ENCODE measurements at places on chromosomes 16 and 17.

- DNase-seq: no peak
These were observed 244.7 kb upstream of the WSB1 start for GRCh38 chr17:27049104-27049784.

GRCh38 chr17:80649672-80650330 is 105.2 kb downstream of the RPTOR start:
- no peak for DNase-seq

GRCh38 chr17:2635675-2636074 is 42.2 kb downstream of the PAFAH1B1 start:
- DNase-seq: no peak

- no peak for DNase-seq
These were observed 30.1 kb upstream of the PMFBP1 start for GRCh38 chr16:72202014-72202413.

- DNase-seq: peak; percentile 48
These were observed 811 bp upstream of the MAP2K3 start for GRCh38 chr17:21283482-21284318.

GRCh38 chr16:75621170-75621477 is 2.0 kb downstream of the ADAT1 start:
- no peak for DNase-seq

DNA sequence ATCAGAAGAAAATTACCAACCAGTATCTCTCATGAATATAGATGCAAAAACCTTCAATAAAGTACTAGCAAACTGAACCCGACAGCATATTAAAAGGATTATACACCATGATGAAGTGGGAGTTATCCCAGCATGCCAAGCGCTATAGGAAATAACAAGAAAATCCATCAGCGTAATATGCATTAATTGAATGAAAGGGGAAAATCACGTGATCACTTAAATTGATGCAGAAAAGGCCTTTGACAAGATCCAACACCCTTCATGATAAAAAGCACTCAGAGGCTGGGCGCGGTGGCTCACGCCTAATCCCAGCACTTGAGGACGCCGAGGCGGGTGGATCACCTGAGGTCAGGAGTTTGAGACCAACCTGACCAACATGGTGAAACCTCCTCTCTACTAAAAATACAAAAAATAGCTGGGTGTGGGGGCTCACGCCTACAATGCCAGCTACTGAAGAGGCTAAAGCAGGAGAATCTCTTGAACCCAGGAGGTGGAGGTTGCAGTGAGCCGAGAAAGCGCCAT is 4.8 kb downstream of the CTRB2 start:
- DNase-seq: no peak

- no peak for DNase-seq
These were observed 332.1 kb downstream of the C16orf95 start for GRCh38 chr16:86984991-86985647.

DNA sequence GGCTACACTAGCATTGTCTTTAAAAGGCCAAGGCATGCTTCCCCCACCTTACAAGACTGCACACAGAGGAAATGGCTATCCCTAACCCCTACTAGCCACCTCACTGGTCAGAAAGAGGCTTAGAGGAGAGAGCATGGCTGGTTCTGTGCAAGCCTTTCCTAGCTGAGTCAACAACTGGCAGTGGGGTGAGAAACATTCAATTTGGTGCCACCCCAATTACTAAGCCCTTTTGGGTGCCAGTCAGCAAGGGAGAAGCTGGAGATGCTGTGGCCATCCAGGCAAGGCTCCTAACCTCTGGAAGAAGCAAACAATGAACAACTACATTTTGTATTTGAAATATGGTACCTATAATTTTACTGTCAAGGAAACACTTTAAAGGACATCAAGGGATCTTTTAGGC is 4.7 kb upstream of the KAT7 start:
- DNase-seq: no peak

GRCh38 chr16:81600275-81600674 is 155.7 kb downstream of the CMIP start:
- DNase-seq: no peak

DNA sequence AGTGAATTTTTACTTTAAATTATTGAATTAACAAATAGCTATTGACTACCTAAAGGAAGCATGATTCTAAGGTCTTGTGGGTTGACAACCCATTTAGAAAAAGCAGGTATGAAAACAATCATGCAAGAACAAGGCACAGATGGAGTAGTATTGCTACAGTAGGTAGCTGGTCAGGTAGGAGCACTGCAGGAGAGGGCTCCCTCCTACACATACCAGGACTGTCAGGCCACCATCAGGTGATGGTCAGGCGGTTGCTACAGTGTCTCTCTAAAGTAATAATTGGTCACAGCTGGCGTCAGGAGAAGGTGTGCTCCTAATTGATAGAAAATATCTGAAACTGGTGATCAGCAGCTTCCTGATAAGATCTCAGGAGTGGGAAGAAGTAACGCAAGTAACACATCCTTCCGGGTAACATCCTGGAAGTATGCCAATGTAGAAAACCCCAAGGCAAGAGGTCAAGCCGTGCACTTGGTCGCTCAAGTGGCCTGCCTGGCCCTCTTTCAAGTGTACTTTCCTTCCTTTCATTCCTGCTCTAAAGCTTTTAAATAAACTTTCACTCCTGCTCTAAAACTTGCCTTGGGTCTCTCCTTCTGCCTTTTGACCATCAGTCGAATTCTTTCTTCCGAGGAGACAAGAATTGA is 486.5 kb downstream of the TMEM114 start:
- no peak for DNase-seq

GRCh38 chr16:88924834-88925539 is 52.0 kb downstream of the CBFA2T3 start:
- no peak for DNase-seq

DNA sequence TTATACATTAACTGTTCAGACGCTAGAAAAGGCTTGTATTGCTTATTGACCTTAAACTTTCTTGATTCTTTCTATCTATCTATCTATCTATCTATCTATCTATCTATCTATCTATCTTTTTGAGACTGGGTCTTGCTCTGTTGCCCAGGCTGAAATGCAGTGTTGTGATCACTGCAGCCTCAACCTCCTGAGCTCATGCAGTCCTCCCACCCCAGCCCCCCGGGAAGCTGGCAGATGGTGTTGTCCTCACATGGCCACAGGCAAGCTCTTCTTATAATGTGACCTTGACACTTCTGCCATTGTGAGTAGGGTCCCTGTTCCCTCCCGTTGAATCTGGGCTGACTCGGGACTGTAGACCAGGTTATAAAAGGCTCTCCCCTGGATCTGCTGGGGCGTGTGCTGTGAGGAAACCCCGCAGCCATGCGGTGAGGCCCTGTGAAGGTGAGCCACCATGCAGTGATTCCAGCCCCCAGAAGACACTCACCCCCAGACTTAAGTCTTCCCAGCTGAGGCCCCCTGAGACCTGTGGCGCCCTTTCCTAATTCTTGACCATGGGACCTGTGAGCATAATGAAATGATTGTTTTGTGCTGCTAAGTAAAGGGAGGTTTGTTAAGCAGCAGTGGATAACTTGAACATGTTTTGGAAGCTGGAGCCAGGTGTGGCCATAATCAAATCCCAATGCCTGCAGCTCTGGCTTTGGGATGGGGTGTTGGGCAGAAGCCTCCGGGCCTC is 54.3 kb downstream of the RPTOR start:
- DNase-seq: no peak

- DNase-seq: no peak
These were observed 164.1 kb downstream of the CDH8 start for GRCh38 chr16:61871837-61872777.

- no peak for DNase-seq
These were observed 69.6 kb downstream of the RBFOX3 start for GRCh38 chr17:79541056-79541850.

DNA sequence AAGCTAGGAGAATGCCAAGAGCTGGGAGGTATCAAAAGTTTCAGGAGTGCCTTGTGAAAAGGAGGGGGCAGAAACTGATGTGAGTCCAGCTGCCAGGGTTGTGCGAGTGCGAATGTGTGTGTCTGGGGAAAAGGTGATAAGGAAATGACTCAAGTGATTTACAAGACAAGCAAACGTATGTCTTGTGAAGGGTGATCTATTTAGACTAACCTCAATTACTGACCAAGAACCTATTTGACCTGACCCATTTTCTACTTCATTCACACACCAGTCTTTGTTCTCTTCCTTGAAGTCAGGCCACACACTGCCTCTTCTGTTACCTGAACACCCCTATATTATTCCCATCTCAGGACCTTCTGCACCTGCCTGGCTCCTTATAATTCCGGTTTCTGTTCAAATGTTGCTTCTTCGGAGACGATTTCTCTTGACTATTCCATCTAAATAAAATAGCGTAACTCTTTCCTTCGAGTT is 1.0 kb downstream of the GDE1 start:
- DNase-seq: no peak

DNA sequence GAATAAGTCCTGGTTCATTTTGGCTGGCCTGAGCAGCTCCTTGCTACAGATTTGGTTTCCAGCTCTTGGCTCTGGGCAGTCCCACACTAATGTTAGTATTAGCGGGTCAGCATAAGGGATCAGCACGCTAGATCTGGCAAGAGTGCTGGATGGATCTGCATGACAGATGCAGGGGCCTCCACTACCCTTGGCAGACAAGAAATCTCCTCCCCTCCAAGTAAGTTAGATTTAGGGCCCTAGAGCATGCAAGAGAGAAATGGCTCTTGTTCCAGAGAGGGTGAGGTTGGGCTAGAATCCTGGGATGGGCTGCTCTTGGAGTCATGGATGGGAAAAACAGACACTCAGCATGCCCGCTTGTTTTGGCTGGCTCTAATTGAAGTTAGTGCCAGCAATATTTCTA is 414.3 kb downstream of the RBFOX1 start:
- no peak for DNase-seq

- peak; percentile 90 for DNase-seq
These were observed 12.6 kb upstream of the RNF222 start for GRCh38 chr17:8409966-8410882.

DNA sequence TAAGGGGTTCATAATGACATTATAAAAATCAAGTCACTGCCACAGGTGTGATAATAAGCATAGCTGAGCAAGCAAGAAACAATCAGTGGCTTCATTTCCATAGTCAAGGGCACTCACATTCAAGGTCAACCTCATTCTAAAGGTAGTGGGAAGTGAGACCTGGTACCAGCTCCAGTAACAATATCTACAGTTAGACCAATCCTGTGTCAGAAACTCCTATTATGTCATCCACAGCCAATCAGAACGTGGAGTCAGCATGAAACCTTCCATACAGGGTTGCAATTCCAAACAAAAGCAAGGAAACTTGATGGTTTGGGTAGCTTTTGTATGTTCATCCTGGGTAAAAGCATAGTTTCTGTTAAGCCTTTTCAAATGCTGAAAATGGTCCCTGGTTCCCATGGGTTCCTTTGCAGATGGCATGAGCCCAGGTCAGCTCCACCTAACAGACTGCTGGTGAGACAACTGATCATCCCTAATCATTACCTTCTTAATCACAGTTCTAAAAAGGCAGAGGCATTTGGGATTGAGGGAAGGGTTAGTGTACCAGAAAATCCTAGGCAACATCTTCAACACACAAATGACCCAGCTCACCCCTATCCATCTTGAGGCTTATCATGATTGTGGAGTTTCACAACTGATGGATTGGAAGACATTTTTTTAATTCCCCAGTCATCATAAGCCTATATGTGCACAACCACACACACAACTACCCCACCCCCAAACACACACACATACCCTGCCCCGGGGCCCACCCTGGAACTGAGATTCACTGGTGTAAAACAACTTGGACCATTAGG is 30.4 kb downstream of the TEX2 start:
- no peak for DNase-seq

GRCh38 chr16:66620429-66620795 is 15.9 kb downstream of the CMTM3 start:
- no peak for DNase-seq

GRCh38 chr17:73304971-73305812 is 6.6 kb downstream of the CDC42EP4 start:
- DNase-seq: no peak

DNA sequence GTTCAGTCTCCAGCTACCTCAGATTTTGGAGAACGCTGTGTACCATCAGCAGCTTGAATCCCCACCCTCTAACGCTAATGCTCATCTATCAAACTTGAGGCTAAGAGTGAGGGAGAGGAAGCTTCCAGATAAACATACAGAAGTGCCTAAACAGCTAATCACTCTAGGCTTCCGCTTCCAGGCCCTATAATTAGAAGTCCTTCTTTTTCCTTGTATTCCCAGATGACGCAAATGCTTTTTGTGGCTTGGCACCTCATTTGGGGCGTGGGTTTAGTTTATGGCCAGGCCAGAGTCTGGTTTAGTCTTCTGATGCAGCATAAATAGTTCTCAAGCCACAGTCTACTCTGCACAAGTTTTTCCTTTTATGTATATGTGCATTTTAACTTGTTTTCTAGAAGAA is 263.4 kb downstream of the BCAS3 start:
- DNase-seq: no peak

GRCh38 chr16:2199095-2199494 is 2.7 kb upstream of the CASKIN1 start:
- DNase-seq: no peak

DNA sequence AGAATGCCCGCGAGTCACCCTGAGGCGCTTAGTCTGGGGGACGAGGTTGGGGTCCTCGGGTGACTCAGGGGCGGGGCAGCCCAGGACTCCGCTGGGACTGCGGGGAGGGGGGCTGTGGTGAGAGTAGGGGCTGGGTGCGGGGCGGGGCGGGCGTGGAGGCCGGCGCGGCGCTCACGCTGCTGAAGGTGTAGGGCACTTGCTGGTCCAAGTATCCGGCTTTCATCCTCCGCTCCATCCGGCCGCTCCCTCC is 832 bp downstream of the ETV4 start:
- no peak for DNase-seq

DNA sequence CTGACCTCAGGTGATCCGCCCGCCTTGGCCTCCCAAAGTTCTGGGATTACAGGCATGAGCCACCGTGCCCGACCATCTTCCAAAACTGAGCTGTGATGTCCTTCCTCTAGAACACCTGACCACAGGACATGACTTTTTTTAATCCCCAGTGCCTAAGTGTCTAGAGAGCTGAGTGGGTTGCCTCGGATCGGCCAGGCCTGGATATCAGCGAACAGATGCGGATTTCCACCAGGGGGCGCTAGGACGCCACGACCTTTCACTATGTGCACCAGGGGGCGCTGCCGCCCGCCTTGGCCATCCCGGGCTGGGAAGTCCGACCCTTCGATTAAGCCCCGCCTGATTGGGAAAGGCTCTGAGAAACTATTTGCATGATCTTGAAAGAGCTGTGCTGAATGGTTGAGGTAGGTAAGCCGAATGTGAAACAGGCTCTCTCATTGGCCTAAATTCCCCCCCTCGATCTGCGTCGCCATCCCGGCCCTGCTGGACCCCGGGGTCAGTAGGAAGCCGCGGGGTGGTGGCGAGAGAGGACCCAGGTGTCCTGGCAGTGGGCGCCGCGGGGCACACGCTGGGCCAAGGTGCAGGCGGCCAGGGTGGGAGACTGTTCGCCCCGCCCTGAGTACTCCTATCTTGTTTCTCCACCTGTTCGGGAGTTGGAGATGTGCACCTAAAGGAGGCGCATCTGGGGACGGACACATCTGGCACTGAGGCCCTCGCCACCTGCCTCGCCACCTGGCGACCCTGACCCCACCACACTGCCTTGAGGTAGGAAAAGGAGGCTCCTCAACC is at the start of gene ACBD4:
TSS of gene ACBD4 (plus strand) at position 496 of the 786 bp plus-strand sequence. CDS start 458 bp downstream, outside the sequence.
- peak; percentile 91 for DNase-seq

Data from NCI-H748 treated with DMSO at 0.1 percent for 48 hours (cell line).